ENCODE measurements at places on chromosomes 4 and X.

DNA sequence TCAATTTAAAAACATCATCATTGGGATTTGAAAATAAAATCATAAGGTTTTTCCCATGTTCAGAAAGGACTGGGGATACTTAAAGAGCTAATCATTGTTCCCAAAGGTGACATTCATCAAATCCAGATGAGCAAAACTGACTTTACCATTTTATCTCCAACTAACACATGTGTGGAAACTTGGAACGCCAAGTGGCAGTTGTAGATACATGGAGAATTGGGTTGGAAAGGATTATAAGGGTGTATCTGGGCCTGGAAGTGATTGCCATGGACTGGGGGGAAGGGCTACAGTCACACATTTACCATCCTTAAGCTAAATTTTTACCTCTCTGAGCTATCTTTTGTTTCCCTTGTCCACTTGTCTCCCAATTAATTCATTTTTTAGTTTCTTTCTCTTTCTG, 203.4 kb downstream of the SLC39A8 start:
- no peak for DNase-seq

DNA sequence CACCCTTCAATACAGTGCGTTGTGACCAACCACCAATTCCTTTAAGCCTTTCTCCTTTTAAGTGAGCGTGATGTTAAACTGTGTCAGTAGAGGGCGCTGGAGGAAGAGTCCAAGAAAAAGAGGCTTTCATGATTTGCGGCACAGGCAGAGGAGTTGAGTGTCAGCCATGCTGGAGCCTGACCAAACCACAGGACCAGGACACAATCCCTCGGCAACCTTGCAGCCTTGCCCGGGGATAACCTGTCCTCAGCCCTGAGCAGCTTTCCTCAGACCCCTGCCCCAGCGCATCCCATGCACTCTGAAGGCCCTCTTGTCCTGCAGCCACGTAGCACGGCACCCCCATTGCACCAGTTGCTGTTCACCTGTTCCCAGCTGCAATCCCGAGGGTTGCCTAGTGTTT, 53.5 kb upstream of the SMIM31 start:
- DNase-seq = no peak

GRCh38 chrX:50606300-50606950, 135.8 kb upstream of the DGKK start:
- DNase-seq = no peak

DNA sequence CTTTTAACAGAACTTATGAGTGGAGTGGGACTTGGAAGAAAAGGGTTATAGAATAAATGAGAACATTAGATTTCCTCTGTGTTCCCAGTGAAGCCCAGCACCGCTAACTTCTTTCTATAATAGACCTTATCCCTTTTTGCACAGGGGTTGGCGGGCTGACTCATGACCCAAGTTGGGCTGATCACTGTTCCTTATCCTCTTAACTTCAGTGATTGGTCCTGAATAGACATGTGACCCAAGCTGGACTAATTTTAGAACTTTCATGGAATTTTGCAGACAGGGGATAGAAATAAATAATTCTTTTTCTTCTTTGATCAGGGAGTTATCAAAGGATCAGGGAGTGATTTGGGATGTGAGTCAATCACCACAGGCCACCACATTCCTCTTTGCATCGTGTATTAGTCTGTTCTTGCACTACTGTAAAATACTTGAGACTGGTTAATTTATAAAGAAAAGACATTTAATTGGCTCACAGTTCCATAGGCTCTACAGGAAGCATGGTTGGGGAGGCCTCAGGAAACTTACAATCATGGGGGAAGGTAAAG, 75.9 kb downstream of the UCHL1 start:
- no peak for DNase-seq

- DNase-seq = no peak
These were observed 12.7 kb upstream of the HHIP start for GRCh38 chr4:144633215-144633614.
